AG04449 (cell line): ENCODE measurements at places on chromosomes 13 and 19.
A peak's percentile ranks its signal among the peaks of the same experiment; 100 is the strongest.

GRCh38 chr19:18785179-18786124 is 5.7 kb downstream of the COMP start:
- no peak for DNase-seq

DNA sequence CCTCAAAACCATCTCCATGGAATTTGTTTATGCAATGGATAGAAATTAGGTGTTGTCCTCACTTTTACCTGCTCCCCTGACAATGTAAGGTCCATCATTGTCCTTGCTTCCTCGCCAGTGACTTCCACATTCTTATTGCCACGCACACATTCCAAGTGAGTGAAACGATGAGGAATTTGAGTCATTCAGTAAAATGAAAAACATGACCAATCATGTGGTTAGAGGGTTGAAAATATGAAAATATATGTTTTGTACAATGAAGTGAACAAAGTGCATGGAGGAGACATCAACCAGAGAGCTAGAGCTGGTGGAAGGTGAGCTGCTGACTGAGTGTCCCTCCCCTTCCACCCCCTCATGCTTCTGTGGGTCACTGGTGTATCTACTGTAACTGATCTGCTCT is 91.7 kb downstream of the ATP8A2 start:
- DNase-seq, result peak; percentile 3

- DNase-seq, result no peak
Measured at GRCh38 chr13:111923439-111923838, 143.5 kb upstream of the SOX1 start.

DNA sequence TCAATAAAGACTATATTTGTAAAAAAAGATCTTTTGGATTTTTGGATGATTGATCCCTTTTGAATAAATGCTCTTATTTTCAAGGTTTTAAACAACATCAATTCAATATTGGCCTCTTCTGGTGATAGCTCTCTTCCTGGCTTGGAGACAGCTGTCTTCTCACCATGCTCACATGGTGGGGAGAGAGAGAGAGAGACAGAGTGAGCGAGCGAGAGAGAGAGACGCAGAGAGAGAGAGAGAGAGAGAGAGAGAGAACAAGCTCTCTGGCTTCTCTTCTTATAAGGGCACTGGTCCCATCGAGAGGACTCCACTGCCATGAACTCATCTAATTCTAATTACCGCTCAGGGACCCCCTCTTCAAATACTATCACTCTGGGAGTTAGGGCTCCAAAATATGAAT is 32.1 kb upstream of the FARP1 start:
- DNase-seq, result no peak
